ENCODE measurements at places on chromosomes 5 and 9.

GRCh38 chr9:113155911-113156588, 5.2 kb downstream of the SLC31A2 start:
- DNase-seq: no peak

DNA sequence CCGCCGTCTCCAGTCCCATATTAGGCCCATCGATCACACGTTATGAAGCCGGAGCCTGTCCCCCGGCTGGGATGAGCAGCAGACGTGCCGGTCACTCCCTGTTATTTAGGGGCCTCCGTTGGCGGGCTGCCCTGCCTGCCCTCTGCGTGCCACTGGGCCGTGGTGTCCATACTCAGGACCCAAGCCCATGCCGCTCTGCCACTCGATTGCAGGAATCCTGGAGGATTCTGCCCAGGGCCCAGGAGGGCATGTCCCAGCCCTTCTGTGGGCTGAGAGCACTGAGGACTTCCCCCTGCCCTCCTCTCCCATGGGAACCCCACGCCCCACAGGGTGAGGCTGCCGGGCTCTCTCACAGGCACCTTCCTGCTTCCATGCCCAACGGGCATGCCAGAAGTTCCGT, 19.6 kb upstream of the LAMC3 start:
- DNase-seq: no peak

- no peak for DNase-seq
These were observed 4.1 kb upstream of the UBAC1 start for GRCh38 chr9:135965124-135965756.

- peak; percentile 74 for DNase-seq
These were observed 33.6 kb upstream of the GLIPR2 start for GRCh38 chr9:36102742-36103495.
